ENCODE measurements at places on chromosomes 12 and 14.
A peak's percentile ranks its signal among the peaks of the same experiment; 100 is the strongest.

DNA sequence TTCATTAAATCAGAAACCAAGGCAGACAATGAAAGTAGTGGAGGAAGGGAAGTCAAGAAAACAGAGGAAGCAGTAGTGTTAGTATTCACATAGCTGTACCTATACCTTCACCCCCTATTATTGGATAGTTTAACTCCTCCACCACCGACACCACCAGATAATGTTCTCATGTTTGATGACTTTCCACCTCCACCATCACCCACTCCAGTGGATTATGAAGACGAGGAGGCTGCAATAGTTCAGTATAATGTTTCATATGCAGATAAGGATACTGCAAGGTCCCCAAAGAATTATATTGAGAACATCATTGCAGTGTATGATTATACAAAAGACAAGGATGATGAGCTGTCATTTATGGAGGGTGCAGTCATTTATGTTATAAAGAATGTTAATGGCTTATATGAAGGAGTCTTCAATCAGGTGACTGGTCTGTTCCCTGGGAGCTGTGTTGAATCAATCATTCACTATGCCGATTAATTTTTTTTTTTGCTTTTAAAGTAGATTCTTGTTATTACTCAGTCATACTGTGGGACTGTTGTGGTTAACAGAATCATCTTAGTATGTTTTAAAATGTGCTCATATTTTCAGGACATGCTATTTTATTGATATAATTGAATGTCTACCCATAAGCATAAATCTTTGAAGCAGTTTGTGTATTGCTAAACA, 32.2 kb upstream of the KTN1 start:
- DNase-seq = no peak

GRCh38 chr12:52814710-52815155, 817 bp upstream of the KRT4 start:
- DNase-seq = no peak

DNA sequence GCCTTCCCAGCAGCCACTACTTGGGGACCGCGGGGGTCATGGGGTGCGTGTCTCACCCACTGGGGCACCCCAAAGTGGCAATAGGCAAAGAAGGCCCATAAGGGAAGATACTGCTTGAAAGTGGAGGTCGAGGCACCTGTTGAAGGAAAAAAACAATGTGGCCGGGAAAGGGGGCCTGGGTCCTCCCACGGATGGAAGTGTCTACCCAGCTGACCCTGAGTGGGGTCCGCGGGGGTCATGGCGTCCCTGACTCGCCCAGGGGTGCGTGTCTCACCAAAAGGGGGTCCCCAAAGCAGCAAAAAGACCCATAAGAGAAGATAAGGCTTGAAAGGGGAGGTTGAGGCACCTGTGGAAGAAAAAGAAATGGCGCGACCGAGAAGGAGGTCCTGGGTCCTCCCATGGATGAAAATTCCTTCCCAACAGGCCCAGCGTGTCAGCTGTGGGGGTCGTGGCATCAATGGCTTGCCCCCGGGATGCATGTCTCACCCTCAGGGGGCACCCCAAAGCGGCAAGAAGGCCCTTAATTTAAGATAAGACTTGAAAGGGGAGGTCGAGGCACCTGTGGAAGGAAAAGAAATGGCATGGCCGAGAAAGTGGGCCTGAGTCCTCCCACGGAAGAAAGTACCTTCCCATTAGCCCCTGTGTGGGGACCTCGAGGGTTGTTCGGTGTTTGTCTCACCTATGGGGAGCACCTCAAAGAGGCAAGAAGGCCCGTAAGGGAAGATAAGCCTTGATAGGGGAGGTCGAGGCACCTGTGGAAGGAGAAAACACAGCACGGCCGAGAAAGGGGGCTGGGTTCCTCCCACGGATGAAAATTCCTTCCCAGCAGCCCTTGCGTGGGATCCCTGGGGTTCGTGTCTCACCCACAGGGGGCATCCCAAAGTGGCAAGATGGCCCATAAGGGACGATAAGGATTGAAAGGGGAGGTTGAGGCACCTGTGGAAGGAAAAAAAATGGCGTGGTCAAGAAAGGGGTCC, 266.0 kb downstream of the ALG10 start:
- no peak for DNase-seq

DNA sequence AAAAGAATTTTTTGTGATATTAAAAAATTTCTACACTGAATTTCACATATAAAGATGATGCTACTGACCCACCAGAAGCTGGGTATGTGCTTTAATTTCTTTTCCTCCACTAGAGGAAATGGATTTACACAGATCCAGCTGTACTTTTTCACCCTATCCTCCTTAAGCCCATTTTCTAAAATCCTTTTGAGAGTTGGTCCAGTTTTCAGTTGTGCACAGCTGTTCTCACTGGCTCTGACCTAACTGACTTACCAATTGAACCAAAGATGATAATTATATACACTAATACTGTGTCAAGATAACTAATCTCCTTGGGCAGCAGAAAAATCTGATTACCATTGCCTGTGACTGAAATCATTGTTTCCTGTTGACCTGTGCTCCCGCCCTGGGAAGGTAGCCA, 108.5 kb downstream of the ZFC3H1 start:
- DNase-seq = no peak

- DNase-seq = peak; percentile 40
These were observed at the start of gene HOXC13 for GRCh38 chr12:53938326-53939140. TSS of gene HOXC13 (plus strand) at chr12:53938831. CDS start at chr12:53938907, 76 bp downstream.

DNA sequence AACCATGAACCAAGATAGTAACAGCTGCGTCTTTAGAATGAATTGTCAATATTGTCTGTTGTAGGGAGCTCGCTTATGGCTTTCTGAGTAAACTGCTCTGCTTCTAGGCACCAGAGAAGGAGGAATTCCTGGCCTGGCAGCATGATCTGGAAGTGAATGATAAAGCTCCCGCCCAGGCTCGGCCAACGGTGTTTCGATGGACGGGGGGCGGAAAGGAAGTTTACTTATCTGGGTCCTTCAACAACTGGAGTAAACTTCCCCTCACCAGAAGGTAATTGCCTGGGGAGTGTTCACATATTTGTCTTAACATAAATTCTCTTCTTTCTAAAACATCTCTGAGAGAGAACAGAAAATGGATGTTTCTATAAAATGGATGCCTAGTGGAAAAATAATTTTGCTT, 4.3 kb downstream of the PRKAB1 start:
- no peak for DNase-seq

DNA sequence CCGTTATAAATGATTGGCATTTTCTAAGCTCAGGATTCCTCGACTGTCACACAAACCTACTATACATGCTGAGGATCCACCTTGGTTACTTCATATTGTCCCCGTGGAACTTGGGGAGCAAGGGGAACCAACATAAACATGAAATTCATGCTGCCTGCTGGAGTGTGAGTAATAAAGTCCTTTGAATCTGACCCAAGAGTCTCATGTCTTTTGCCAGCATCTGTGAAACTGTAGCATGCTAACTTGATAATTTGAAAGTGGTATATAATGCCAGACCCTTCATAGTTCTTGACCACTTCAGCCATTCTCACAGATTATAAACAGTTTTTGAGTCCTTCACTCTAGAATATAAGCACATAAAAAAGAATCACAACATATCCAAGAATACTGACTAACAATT, 17.1 kb downstream of the SLC35F4 start:
- DNase-seq = no peak

DNA sequence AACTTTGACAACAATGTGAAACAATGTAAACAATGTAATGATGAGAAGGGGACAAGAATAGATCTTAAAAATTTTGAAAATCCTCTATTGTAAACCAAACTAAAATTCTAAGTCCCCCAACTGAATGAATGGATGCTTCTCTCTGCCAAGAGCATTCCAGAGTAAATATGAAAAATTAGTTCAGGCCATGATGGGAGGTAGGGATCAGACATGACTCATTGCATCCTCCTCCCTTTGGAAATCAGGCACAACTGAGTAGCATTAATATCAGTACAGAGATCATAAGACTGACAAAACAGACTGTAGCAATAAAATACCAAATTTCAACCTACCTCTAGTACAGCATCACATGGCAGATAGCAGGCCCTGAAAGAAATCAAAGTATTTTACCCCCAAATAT, 559.9 kb downstream of the C12orf50 start:
- peak; percentile 20 for DNase-seq

DNA sequence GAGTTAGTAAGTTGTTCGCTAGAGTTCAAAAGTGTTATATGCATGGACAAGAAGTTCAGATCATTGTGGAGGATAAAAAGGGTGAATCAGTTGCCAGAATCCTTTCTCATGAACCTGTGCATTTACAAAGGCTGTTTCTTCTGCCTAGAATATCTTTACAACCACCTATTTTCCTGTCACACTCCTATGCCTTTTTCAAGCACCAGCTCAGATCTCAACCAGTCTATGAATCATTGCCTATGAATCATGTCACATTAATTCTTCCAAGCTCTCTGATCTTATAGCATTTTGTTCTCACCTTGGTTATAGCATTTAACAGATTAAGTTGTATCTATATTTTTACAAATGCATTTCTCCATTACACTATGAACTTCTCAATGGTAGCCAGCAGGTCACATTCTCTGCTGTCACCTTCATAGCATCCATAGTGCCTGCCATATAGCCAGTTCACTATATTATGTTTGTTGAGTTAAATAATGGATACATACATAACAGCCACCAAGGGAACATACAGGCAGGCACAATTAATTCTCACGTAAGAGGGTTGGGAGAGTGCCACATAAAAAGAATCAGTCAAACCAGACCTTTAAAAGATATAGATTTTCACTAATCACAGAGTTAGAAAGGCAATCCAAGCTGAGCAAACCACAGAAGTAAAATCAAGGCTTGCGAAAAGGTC, 573.0 kb downstream of the FOXG1 start:
- no peak for DNase-seq

DNA sequence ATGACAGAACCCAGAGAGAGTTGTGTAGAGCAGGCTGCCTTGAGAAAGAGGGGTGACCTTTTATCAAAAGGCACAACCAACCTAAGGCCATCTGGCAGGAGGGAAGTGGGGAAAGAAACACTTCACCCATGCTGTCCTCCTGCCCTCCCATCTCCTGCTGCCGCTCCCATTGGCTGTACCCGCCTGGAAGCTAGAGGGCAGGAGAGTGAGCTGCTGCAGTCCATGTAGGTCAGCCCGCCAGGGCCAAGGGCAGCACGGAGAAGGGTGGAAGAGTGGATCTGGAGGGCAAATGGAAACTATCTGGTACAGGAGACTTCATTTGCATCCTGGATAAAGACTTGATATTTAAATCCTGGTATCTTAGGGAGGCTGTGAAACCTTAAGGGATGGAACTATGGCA, 11.5 kb upstream of the CABP1 start:
- DNase-seq = no peak
